AG08395 (cell line): ENCODE measurements at places on chromosomes 6 and 20.

DNA sequence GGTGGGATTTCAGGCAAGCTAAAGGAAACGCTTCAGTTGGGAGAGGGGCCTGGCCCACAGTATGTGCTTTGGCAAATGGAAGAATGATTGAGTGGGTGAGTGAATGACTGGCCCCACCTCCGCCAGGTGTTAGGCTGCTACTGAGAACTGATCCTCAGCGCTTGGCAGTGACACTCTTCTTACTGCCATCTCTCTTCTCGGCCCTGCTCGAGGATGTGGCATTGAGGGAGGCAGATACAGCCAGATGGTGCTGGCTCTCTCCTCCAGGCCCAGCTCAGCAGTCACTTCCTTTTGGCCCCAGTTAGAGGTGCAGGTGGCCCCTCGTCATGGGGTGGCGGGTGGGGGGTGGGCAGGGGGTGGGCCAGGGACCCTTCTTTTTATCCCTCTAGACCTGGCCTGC lies 38.9 kb upstream of the KCNK5 start:
- no peak for DNase-seq

- peak; percentile 49 for DNase-seq
Measured at GRCh38 chr6:9499709-9500108, 915.2 kb downstream of the TFAP2A start.

DNA sequence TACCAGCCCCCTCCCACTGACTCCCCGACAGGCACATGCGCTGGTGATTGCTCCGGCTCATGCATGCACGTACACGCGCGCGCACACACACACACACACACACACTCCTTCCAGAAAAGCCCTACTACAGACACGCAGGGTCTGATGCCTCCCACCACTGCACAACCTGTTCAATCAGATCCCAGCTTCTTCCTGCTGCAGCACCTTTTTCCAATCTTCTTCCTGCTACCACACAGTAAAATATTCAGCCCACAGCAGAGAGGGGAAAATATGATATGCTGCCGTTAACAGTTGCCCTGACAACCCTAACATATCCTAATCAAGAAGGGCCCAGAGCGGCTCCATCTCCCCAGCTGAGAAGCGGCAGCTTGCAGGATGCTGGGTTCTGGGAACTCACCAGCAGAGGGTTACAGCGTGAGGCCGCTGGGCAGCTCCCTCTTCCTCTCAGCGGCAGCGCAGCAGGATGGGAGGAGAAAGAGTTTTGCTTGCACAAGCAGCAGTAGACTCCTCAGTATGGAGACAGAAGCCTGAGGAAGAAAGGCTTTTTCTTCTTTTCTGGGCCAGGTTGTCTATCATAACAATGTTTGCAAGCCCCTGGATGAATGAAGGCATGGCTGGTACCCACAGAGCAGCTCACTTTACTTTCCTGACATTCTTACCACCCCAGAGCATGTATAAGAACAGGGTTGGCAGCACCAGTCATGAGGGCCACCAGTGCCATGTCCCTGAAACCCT lies 23.9 kb downstream of the MAP7 start:
- peak; percentile 85 for DNase-seq

GRCh38 chr6:53630533-53631226 lies 34.9 kb downstream of the KLHL31 start:
- no peak for DNase-seq

DNA sequence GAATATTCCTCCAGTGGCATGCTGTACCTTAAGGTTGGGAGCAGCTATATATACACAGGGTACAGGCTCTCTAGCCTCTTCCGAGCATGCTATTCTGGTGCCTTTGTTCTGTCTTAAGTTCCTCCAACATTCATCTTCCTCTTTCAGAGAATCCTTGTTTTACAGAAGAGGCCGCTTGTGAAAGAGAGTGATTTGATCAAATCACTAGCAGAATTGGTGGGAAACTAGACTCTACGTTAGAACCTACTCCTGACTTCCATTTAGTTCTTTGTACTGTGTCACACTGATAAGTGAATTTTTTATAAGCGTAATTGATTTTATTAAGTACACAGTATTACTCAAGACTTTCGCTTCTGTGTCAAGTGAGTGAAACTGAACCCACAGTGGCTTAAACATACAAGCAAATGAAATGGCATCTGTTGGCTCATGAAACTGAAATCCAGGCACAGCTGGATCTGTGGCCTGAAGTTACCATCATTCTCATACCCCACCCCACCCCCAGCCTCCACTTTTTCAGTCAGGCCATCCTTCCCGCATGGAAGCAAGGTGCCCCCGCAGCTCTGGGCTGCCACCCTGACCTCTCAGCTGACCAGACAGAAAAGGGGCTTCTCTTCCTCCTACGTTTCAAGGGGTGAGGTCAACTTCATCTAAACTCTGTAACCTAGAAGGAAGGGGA lies 102.3 kb downstream of the RPP40 start:
- no peak for DNase-seq

DNA sequence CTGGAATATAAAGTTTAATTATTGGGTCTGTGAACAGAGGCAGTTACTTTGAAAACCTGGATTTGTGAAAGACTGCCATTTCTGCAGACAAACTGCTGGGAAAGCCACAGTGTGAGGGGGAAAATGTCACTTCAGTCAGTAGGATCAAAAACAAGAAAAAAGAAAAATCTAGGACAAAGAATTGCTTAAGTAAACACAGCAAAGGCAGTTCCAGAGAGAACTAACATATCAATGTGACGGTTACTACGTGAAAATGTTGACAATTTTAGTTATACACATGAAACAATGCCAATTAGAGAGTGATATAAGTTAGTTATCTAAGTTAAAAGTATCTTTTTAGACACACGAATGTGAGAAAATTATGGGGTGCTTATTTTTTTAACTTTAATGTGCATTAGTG lies 270.4 kb upstream of the RUNX2 start:
- DNase-seq = no peak

- DNase-seq = no peak
Measured at GRCh38 chr20:21548390-21549035, 34.6 kb upstream of the NKX2-2 start.

- no peak for DNase-seq
Measured at GRCh38 chr6:164690702-164691500, 618.5 kb downstream of the C6orf118 start.

- no peak for DNase-seq
Measured at GRCh38 chr6:42049948-42050296, 402 bp upstream of the TAF8 start.

DNA sequence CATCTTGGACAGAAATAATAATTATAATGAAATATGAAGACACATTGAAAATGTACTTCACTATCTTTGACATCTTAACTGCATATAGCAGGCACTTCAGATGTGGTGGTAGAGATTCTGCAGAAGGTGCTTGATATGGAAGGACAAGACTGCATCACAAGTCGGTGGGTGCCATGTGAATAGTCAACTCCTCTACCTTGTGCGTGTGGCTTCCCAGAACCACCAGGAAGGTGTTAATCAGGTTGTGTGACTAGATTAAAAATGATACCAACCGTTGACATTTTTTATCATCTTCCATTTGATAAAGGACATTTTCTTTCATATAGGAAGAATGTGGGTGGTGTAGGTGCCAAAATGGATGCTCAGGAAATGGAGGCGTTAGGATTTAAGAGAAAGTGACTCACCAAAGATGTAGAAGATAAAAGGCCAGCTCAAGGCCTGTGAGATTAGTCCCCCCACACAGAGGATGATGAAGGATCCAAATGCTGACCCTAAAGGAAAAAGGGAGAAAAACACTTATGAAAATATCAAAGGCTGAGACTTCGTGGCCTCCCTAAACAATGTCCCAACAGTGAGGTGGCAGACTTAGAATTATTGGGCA lies 12.3 kb downstream of the SLC17A2 start:
- no peak for DNase-seq

DNA sequence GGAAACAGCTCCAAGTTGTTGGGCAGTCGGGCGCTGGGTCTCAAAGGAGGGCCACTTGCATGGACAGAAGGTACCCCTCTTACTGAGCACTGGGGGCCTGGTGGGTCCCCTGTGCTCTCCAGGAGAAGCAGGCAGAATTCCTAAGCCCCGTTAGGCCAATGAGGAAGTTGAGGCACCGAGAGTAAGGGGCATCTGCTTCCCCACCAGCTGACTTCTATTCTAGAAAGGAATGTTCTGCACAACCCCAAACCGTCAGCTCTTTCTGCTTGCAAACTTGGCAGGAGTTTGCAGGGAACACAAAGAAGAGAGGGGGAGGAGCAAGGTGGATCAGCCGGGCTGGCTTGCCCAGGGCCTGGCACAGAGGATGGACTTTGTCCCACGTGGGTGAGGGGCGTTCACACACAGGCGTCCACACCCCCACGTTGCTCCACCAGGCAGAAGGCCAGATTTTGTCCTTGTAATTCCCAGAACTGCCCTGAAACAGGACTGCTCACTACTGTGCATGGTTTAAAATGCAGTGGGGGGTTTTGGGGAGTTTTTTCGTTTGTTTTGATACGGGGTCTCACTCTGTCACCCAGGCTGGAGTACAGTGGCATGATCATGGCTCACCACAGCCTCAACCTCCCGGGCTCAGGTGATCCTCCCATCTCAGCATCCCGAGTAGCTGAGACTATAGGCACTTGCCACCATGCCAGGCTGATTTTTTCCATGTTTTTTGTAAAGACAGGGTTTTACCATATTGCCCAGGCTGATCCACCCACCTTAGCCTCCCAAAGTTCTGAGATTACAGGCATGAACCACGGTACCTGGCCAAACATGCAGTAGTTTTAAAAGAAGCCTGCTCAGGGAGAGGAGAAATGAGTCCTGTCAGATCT lies 93.3 kb downstream of the SNX5 start:
- DNase-seq = peak; percentile 61

DNA sequence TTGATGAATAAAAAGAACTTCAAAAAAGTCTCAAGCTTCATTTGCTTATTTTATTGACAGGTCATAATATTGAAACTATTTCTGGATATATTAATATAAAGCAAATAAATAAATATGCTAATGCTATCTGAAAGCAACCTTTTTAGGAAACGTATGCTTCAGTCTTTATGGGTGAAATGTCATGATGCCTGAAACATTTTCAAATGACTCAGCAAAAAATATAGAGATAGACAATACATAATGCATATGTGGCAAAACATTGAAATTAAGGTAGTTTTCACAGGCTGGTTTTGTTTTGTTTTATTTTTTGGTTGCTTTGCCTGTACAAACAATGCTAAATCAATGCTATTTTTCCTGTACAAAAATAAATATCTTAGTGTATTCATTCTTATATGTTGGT lies 194.4 kb upstream of the PLCB4 start:
- no peak for DNase-seq

GRCh38 chr6:170125456-170126300 lies 165.2 kb downstream of the DLL1 start:
- no peak for DNase-seq

DNA sequence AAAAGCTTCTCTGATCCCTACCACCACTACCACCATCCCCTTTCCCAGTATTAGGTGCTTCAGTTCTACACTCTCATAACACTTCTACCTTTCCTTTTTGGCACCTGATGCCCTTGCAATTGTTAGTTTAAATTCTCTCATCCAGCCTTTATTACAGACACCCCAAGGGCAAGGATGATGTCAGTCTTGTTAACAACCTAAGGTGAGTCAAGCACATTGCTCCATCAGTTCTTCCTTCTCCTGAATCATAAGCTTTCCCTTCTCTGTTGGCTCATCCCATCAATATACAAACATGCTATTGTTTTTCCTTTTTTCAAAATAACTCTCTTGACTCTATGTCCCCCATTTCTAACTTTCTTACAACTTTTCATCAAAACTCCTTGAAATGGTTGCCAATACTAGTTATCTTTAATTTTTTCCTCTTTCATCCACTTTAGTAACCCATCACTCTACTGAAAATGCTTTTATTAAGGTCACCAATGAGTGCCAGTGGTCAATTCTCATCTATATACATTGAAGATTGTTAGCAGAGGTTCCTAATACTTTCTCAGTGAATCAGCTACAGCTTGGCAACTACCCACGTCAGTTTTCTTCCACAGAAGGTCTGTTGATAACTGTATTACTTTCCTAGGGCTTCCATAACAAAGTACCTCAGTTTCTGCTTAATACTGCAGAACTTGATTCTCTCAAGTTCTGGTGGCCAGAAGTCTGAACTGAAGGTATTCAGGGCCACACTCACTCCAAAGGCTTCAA lies 97.1 kb upstream of the FLRT3 start:
- peak; percentile 13 for DNase-seq

- DNase-seq = no peak
Measured at GRCh38 chr20:10657453-10657852, 16.3 kb downstream of the JAG1 start.

DNA sequence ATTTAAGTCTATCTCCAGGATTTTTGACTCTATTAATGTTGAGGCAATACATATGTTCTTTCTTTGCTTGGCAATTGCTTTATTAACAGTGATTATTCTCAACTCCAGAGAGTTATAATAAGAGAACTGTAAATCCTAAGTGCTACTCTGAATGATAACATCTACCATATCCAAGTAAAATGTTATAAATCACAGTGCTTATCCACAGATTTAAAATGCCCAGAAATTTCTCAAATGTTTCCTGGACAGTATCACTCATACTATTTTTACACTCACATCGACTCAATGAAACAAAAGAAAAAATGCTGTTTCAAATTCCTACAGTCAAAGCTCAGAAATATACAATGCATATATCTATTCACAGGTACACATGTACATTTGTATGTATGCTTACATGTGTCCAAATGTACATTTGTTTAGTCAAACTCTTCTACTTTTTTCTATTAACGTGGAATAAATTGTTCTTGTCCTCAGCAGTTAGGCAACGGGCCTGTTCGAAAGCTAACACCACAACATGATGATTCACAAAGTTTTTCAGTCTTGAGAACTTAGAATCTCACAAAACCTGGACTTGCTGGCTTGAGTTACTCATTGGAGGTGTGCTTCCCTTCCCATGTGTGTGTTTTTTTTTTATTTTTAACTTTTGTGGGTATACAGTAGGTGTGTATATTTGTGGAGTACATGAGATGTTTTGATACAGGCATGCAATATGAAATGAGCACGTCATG lies 193.0 kb downstream of the GJA10 start:
- DNase-seq = no peak

- no peak for DNase-seq
Measured at GRCh38 chr6:41757271-41757670, 10.1 kb upstream of the PGC start.

DNA sequence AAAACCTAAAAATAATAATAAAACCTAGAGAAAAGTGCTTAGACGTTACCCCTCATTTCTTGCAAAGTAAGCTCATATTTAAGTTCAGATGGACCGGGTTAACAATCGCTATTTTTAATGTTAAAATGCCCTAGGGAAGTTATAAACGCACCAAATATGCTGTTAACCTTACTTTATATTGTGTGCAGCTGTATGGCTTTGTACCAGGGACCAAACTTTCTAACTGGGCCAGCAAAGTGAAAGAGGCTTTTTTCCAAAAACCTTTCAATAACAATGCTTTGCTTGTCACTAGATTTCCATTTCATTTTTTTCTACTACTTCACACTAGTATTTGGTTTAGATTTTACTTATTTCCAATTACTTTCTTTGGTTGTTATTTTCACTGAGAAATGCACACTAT lies 248.5 kb downstream of the FOXC1 start:
- no peak for DNase-seq

- no peak for DNase-seq
Measured at GRCh38 chr6:41564448-41565142, 18.4 kb downstream of the FOXP4 start.
